ENCODE measurements at places on chromosomes 1 and 21. TPM values are rescaled to one million over a fixed set of nuclear protein-coding genes. Genes with fewer than 3 reads are reported as not detected.

Gene ARHGEF19
- 4.5 TPM for total RNA-seq

Gene PLPPR4
- 6.4 TPM for total RNA-seq

Gene DLGAP3
- total RNA-seq = not detected

DNA sequence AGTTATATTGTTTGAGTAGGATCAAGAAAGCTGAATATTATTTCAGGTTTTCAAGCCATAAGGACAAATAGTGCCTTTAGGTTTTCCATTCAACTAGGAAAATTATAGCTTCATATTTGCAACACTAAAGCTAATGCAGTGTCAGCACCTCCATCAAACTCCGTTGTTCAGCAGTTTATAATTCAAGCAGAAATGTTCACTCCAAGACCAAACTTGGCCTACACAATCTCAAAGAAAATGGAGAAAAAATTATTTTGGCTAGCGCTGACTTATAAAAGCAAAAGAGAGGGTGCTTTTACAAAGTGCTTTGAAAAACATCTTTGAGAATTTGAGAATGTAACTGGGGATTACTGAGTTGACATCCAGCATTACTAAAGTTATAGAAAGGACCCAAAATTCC is 1.4 kb downstream of the SPAG17 start:
- no peak overlapping the region for H3K27ac ChIP-seq
- H3K27me3 ChIP-seq = no peaks in the 10 kb centered on the region
- no peaks in the 10 kb centered on the region for H3K36me3 ChIP-seq
- no peak for DNase-seq

DNA sequence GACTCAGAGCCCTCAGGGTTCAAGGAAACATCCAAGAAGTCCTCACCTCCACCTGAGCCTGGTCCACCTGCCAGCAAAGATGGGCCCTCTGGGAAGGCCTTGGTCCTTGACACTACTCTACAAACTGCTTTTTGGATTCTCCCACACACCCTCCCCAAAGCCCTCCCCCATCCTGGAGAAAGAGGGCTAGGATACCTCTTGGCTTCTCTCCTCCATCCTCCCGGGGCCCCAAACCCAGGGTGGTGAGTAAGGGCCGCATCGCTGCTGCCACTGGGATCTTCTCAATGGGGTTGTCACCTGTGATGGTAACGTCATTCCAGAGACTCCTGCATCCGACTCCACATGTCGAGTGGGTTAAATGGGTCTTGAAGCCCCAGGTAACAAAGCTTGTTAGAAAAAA is 26.6 kb downstream of the MATN1 start:
- H3K36me3 ChIP-seq = no peaks in the 10 kb centered on the region
- no peak for DNase-seq
- no peak overlapping the region for H3K4me3 ChIP-seq
- peaks cover 23% of the 10 kb centered on the region for H3K27me3 ChIP-seq
- H3K4me1 ChIP-seq = peaks cover 4% of the 10 kb centered on the region
- no peak overlapping the region for H3K27ac ChIP-seq

Gene SPRR2E
- total RNA-seq = not detected
